NCI-H2107 (cell line): ENCODE measurements at places on chromosomes 1 and 21.

DNA sequence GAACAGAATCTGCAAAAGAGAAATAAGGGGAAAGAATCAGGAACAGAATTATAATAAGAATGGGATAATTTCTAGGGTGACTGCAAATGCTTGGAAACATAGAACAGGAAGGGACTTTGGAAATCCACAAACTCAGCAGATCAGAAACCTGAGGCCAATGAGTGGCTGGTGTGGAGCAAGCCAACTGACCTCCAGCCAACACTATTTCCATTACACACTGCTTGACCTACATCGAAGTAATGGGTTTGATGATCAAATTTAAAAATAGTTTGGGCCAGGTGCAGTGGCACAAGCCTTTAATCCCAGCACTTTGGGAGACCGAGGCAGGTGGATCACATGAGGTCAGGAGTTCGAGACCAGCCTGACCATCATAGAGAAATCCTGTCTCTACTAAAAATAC lies 284.9 kb downstream of the GRIK1 start:
- no peak for DNase-seq

- DNase-seq = no peak
Measured at GRCh38 chr1:8903410-8903809, 24.9 kb upstream of the ENO1 start.

- no peak for DNase-seq
Measured at GRCh38 chr1:53618500-53619366, 120.2 kb downstream of the GLIS1 start.

DNA sequence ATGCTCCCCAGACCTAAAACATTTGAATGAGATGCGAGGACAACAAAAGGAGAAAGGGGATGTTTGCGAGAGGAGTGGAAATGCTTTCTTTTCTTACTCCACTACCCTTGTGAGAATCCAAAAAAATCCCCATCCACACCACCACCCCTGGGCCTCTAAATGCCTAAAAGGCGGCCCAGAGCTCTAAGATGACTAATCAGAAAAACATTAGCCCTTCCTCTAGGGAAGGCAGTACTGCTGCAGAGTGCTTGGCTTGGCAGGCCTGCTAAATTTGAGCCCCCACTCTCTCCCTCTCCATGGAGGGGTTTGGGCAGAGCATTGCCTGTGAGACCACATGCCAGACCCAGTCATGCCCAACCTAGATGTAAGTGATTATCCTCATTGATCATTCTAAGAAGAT lies 347.9 kb downstream of the USH2A start:
- DNase-seq = no peak

DNA sequence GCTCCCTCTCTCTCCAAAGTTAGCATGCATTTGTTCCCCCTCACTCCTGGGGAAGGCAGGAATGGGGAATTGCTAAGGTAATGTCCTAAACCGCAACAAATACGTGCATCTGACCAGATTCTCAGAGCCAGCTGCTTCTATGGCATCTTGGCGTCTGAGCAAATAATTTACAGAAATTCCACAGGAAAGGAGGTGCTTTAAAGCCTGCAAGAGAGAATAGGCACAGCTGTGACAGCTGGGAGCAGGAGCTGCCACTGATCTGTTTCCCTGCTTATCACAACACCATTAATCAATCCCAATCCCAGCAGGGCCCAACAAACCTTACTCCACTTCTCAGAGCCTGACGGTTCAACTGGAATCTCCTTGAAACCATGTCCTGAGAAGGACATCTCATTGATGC lies 83.5 kb upstream of the ZNF281 start:
- no peak for DNase-seq

GRCh38 chr1:9079988-9080704 lies 10.7 kb upstream of the SLC2A5 start:
- DNase-seq = no peak

DNA sequence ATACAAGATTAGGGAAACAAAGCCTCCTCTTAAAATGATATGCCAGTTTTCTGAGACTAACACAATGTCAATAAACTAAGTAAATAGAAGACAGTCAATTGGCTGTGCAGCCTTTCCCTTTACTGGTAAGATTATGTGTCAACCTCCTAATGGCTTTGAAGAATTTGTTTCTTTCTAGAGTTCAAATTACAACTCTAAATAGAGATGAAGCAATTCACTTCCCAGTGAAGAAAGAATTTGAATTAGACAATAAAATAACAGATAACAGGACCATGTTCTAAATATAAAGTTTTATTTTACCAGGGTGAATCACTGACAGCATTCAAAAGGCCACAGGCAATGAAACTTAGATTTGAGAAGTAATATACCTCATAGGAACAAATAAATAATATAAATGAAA lies 680.3 kb downstream of the PLA2G4A start:
- no peak for DNase-seq

DNA sequence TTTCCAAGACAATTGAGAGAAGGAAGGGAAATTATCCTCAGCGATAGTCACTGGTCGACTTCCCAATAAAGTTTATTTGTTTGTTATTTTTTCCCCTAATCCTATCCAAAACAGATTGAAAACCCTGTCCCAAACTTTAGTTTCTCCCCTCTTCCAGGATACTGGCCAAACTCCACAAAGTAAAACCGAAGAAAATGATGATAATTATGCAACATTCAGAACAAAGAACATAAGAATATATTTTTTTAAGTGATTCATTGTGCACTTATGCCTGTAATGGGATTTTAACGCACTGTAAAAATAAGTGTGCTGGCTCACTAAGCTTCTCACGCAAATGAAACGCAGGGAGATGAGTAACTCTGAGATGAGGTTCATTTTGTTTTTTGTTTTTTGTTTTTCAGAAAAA lies 6.0 kb downstream of the GLIS1 start:
- no peak for DNase-seq

DNA sequence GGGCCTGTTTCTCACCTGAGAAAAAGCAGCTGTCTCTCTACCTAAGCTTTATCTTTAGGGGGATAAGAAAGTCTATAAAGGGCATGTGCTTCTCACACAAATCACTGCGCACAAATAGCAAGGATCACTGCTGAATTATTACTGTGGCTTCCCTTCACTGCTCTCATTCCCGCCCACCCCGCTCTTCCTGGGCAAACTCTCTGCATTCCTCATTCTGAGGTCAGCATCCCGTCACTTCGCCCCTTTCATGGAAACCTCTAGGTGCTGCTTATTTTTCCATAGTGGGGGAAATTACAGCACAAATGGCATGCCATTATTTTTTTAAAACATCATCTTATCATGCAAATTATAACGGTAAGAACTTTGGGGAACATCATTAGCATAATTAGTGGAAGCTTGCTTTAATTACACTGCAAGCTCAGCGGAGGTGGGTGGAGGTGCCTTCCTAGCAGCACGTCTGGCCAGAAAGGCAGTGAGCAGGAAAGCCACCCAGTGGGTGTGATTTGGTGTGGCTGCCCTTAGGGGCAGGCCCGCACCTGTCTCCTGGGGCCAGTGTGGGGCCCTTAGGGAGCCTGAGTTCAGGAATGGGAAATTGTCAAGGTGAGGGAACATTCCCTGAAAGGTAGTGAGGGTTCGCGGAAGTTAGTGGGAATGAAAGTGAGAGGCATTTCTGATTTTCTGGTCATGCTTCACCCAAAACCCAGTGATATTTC lies 105.9 kb downstream of the LAMC2 start:
- no peak for DNase-seq

DNA sequence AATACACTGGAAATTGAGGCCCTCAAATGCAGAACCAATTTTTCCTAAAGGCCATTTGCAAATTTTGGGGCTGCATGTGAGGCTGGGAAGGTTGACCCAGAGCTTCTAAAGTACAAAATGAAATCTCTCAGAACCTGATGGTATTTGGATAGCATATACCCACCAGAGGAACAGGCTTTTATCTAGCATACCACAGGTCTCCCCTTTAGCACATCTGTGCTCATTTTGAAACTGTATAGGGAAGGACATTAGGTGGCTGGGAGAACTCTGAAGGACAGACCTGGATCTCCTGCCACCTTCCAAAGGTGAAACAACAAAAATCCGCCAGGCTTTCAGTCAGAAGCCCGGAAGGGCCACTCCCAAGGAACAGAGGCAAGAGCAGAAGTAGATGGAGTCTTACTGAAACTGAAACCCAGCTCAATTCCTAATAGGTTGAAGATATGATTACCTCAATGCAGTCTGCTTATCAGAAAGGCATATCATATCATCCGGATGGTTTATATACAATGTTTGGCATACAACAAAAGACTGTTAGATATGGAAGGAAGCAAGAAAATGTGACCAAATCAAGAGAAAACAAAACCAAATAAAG lies 11.6 kb downstream of the CD55 start:
- DNase-seq = no peak

- DNase-seq = no peak
Measured at GRCh38 chr21:14901482-14901958, 163.3 kb downstream of the NRIP1 start.

DNA sequence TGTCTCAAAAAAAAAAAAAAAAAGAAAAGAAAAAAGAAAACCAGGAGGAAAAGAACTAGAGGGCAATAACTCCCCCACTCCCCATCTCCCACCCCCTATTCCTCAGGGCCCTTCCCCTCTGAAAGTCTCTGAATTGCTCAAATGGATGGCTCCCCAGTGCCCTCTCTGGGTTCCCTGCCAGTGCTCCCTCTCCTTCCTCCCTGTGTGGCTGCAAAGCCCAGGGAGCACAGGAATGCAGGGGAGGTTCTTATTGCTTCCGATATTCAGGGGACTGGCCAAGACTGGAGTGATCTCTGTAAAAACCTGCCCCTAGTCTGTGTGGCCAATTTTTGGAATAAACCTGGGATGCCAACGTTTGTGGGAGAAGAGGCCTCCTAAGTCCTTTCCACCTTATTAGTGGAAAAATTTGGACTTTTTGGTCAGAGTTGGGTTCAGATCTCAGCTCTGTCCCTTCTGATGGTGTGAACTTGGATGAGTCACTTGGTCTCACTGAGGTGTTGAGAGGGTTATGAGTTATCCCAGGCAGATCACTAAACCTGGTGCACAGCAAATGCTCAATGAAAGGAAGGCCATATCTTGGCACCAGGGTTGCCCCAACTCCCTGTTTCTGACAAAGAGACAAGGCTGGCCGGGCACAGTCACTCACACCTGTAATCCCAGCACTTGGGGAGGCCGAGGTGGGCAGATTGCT lies 13.4 kb upstream of the ARHGEF10L start:
- no peak for DNase-seq

- DNase-seq = no peak
Measured at GRCh38 chr1:70042090-70042731, 163.2 kb downstream of the LRRC40 start.

DNA sequence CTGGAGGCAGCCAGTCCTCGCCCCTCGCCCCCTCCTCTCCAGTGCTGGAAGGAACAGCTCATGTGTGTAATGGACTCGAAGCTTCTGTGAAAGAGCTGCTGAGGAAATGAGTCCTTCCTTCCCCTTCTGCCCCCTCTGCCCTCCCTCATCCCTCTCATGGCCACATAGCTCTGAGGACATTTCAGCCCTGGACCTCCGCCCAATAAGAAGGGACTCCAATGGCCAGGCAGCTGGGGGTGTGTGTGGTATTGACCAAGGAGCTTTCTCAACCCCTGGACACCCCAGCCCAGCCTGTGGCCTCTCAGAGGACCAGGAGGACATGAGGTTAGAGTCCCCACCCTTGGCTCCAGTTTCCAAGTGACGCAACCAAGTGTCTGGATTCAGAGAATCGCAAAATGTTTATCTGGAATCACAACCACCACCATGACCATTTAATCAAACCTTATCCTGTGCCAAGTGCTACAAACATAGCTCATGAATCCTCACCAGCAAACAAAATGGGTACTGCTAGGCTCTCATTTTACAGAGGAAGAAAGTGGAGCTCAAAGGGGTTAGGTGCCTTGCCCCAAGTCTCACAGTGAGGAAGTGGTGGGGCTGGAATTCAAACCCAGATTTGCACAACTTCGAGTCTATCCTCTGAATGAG lies 47.8 kb upstream of the ECE1 start:
- no peak for DNase-seq

GRCh38 chr21:44052071-44052829 lies 40.1 kb downstream of the TRAPPC10 start:
- DNase-seq = no peak

- DNase-seq = no peak
Measured at GRCh38 chr1:33469691-33470090, 2.8 kb upstream of the ZSCAN20 start.

DNA sequence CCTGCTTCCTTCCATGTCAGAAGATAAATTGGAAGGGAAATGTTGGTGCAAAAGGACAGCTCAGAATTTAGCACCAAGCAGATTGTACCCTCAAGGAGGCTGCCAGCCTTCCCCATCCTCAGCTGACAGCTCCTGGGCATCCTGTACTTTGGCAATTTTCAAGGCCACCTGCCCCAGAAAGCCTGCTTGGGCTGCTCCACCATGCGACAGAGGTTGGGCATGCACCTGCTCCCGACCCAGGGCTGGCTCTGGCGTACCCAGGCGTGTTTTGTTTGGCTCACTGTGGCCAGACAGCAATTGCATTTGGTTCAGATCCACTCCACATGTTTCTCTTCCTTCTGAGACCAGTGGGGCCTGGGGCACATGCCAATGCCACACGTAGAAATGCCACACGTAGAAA lies 547.8 kb downstream of the NPHP4 start:
- no peak for DNase-seq

DNA sequence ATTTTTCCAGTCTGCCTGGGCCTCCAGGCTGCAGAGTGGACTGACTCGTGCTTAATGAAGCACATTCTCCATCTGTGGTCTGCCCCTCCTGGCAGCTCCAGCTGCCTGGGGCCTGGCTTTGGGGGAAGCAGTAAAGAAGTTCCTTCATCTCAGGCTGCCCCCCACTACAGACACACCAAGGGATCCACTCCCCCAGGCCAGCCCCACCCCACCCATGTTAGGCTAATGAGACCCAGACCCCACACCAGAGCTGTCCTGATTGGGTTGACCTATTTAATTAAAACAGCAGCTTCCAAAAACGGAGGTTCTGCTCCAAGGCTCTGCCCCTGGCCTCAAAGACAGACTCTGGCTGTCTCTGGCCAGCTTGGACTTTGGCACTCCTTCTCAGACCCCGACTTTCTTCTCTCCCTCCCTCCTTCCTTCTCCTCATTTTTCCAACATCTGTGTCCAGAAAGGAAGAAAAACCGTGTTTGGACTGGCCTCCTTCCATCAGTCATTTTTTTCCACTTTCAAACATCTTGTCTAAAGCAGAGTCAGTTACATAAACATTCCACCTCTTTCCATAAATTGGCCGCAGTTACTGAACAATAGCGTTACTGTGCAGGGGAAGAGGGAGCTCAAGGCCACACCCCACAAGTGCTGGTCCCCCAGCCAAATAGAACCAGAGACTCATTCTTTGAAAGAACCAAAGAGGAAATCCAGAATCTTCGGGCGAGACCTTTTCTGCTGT lies 29.7 kb downstream of the SERTAD4 start:
- DNase-seq = no peak

DNA sequence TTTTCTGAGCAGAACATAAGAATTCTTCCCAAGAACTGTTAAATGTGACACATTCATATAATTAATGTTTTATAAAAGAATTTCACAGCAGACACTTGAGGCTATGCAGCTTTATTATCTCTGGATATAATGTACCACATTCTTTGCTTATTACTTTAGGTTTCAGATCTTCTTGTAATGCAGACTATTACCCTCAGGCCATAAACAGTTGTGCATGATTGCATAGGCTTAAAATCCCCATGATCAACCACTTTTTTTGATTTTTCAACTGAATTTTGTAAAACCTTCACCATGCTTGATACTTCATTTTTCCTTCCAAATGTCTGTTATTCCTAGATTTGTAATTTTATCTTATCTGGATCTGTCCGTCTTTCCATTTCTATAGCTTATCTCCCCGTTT lies 1355.7 kb downstream of the BRINP3 start:
- no peak for DNase-seq

- DNase-seq = no peak
Measured at GRCh38 chr1:247964933-247965332, at the start of gene OR2AK2. Gene OR2AK2, plus strand, starts transcription at chr1:247965233. Its CDS starts 144 bp downstream, at chr1:247965377.
